H54 (cell line): ENCODE measurements at places on chromosomes 12 and 14.
A peak's percentile ranks its signal among the peaks of the same experiment; 100 is the strongest.

DNA sequence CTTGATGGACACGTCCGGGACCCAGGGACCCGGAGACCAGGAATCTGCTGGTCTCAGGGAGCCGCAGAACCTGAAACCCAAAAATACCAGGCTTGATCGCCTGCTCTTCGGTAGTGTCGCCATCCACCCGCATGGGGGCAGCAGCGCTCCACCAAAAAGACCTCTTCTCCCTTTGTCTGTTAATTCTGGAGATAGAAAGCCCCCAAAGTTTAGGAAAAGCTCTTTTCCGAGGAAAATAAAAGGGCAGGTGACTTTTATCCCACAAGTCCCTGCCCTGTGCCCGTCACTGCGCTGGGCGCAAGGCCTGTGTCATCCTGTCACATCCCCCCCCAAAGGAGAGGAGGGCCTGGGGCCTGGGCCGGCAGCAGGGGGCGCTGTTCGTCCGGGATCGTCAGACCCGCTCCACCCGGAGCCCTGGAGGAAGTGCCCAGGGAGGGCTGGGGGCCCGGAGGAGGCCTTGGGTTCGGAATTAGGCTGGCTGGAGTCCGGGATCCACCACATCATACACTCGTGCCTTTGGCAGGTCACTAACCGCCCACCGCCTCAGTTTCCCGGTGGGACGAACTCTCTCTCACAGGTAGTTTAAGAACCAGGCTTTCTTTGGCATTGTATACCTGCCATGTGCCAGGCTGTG is 31.9 kb downstream of the DAD1 start:
- peak; percentile 63 for DNase-seq

DNA sequence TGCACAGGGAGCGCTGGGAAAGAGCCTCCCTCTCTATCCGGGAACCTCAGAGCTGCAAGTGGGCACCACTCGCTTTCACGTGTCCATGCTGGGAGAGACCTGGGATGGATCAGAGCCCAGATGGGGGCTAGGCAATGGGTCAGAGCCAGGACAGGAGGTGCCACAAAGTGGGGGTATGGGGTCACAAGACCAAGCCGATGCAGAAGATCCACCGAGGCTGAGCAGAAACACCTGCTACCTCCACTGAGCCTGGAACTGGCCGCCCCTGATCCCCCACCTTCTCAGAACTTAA is 180.9 kb upstream of the SFSWAP start:
- DNase-seq, result no peak

DNA sequence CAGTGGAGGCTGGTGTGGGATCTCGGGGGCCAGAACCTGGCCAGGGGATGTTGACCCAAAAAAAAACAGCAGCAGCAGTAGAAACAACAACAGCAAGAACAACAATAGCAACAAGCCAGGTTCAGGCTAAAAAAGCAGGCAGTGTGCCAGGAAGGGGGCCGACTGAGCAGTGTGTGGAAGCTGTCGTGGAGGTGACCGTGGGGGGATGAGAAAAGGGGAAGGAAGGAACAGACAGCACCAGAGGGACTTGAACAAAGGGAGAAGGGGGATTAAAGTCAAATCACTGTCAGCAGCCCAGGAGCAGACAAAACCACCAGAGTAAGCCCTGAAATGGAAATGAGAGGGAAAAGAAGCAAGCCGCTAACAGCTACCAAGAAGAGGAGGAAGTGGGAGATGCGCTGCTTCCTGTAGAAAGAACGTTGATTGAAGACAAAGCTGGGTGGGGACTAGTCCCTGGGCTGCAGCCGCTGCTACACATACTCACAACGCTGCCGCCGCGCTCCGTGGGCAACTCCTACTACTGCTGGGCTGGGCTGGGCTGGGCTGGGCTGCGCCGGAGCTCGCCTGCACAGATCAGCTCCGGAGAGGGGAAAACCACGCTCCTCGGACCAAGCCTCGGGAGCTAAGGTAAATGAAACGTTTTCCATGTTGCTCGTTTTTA is at the start of gene GNG2:
GNG2 (plus strand) TSS at position 449 of the 661 bp plus-strand sequence. CDS start 90,067 bp downstream, outside the sequence.
- DNase-seq, result peak; percentile 18

- DNase-seq, result no peak
Measured at GRCh38 chr14:102926104-102926503, 3.6 kb downstream of the AMN start.

DNA sequence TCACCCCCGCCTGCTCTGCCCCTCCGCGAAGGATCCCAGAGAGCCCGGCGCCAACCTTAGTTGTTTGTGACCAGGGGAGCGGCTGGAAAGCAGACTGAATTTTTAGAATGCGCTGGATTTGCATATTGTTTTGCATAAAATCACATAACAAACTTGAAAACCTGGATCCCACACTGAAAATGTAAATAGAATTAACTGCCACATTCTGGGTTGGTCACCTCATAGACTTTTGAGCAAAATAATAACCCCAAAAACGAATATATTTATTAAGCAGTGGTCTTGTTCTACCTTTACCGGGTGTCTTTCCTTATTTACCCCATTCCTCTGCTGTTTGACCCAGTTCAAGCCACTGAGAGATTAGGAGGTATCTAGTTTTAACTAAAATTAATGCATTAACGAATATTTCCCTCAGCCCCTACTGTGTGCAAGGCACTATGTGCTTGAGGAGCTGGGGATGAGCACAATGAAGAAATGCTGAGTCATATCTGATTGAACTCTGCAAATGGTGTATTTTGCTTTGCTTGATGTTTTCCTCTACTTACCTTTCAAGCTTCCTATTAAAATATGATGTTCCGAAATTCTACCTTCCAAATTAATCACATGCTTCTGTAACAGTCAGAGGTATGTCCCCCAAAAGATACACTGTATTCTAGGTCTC is 438 bp upstream of the EGLN3 start:
- DNase-seq, result no peak

- no peak for DNase-seq
Measured at GRCh38 chr12:9347328-9348127, 139.3 kb upstream of the PZP start.

DNA sequence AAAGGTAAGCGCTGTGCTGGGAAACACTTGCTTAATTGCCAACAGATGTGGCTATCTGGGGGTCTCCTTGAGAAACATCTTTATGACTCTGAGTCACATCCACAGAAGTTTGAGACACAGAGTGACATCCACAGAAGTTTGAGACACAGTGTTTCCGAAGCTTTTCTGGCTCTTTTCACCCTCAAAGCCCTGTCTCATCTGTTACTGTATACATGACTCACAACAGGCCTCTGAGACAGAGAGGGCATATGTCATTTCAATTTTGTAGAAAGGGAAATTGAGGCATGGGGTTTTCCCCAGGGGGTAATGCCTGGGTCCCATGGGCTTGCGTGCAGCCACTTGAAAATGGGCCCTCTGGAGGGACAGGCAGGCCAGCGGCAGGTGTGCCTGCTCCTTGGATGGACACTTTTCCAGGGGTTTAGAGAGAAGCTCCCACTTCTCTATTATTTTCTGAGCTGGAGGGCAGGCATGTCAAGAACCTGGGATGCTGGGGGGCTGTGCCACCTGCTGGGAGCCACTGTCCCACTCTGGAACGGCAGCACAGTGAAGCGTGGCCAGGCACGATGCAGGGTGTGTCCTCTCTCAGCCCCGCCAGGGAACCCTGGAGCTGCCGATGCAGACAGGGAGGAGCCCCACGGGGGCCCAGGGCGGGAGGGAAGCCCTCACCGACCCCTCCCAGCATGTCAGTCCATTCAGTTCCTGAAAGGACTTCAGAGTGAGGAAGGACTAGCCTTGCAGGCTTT is 111.3 kb upstream of the FKBP4 start:
- DNase-seq, result no peak

GRCh38 chr12:262817-263216 is at the start of gene SLC6A13:
SLC6A13 (minus strand) TSS chr12:262836; CDS start chr12:260052, 2,784 bp downstream.
- DNase-seq, result no peak

DNA sequence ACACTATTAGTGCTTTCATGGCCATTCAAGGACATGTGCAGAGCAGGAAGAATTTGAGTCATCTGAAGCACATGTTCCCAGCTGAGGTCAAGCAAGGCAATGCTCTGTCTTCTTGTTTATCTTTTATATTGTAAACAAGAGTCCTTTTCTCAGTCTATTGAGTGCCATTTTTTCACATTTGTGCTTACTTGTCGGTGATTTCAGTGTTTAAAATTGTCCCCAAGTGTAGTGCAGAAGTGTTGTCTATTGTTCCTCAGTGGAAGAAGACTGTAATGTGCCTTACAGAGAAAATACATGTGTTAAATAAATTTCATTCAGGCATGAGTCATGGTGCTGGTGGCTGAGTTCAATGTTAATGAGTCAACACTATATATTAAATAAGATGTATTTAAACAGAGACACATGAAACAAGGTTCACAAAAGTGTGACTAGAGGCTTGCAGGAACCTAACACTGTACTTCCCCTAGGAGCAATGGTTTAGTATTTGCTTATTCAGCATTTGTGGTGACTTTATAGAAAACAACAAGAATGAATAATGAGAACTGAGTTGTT is 391.1 kb downstream of the LRIG3 start:
- no peak for DNase-seq

DNA sequence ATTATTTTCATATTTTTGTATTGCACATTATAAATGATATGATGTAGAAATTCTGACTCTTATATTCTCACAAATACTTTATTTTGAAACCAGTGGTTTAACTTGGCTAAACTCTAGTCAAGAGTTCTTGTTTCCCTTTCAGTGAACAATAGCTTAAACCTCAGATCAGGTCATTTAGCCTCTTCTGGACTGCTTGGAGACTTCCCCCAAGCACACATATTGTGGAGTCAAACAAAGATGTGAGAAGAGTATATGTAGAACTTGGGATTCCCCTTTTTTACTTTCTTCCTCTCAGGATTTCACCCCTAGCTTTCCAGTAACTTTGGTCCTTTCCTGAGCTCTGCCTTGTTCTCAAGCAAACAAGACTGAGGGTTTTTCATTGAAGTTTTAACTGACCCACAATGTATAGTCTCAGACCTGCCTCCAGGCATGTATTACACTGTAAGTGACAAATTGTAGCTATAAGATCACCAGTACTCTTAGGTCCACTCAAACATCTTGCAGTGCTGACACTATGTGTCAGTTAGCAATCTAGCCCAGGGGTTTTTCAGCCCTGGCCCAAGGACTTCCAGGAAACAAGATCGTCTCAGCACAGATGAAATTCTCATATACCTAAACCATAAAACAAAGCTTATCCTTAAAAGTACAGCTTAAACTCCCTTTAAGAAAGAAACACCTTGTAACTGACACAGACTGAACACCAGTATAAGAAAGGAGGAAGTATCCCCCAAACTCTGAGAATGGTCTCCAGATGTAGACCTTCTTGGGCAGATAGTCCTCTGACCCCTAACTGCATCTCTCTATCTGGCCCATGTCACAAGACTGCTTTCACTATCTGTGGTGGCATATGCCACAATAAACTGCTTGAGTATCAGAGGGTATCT is 98.6 kb downstream of the SLC6A15 start:
- DNase-seq, result no peak
